ENCODE measurements at places on chromosomes 11 and 22. TPM values are rescaled to one million over a fixed set of nuclear protein-coding genes. Genes with fewer than 3 reads are reported as not detected.

The CRYAB gene
- 10.6 TPM for total RNA-seq

The FAT3 gene
- total RNA-seq, result 0.96 TPM

The VPS26B gene
- 47.4 TPM for total RNA-seq

The ROM1 gene
- 3.6 TPM for total RNA-seq

The BARX2 gene
- 19.0 TPM for total RNA-seq

DNA sequence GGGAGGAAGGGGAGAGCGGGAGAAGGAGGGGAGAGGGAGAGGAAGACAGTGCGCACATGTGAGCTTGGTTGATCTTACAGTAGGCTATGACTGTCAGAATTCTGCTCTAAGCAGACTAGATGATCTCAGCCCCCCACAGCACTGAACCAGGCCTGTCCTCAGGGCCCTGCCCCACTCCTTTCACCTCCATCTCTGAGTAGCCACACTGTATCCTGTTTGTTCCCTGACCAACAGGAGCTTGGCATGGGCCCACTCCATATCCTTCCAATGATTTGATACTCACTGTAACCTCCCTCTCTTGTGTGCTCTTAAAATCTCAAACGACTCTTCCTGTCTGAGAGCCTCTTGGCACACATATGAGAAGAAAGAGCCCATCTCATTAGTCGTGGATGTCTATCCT is 86.1 kb upstream of the PARVA start:
- DNase-seq, result no peak

DNA sequence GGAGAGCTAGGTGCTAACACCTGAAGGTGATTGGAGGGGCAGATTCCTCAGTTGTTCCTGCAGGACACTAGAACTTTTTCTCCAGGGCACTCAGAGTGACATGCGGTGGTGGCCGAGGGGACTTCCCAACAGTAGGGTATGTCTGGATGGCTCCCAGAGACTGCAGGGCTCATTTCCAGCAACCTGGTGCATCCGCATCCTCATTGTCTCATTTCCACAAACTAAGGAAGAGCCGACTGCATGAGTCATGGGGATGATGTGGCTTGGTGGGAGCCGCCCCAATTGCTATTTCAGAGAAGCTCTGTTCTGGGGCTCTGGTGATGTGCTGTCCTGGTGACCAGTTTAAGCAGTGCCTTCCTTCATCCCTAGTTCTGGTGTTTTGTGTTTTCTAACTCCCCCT is 2.8 kb upstream of the ROBO4 start:
- no peak for DNase-seq

DNA sequence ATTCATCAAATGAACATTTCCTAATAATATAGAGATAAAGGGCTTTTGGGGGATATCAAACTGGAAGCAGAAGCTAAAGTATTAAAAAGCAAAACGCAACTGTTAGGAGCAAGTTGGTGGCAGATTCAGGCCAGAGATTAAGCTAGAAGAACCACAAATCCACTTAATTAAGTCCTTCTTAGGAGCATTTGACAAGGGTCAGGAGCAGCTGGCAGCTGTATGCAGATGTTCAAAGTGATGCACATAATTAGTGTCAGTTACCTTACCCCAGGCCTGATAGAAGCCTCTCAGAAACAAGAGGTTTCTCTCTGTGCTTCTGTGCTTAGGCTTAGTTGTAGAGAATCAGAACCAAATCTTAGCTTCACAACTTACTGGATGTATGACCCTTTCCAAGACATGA is 546.5 kb upstream of the ANO5 start:
- DNase-seq, result no peak

- no peak for DNase-seq
These were observed 4.8 kb upstream of the SYT8 start for GRCh38 chr11:1830004-1830321.

GRCh38 chr11:111917312-111917711 is 1.4 kb upstream of the C11orf52 start:
- no peak for DNase-seq

GRCh38 chr22:47123827-47124442 is 361.5 kb downstream of the TBC1D22A start:
- no peak for DNase-seq

DNA sequence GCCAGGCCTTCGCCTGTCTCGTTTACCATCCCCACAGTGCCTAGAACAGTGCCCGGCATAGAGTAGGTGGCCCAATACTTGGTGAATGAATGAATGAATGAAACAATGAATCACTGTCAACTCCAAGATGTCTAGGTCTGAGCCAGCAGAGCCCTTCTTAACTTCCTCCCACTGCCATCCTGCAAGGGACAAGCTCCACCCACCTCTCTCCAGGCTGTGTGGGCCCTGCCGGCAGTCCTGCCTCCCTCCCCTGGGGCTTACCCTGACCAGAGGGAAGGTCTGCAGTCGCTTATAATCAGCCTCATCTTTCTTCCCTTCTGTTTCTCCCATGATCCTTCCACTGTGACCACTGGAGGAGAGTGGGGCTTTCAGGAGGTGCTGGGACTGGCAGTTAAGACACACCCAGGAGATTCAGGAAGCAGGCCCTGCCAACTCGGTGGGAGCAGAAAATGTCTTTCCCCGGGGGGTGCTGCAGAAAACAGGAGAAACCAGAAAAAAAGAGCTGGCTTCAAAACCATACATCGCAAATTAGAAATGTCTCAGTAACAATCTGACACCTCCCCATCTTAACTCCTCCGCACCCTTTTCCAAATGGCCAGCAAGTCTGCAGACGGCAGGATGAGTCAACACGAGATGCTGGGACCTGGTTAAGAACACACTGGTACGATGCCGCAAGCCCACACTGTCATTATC is 11.4 kb downstream of the DNAL4 start:
- no peak for DNase-seq

- no peak for DNase-seq
These were observed 306.3 kb downstream of the CNTN5 start for GRCh38 chr11:99327066-99327465.

DNA sequence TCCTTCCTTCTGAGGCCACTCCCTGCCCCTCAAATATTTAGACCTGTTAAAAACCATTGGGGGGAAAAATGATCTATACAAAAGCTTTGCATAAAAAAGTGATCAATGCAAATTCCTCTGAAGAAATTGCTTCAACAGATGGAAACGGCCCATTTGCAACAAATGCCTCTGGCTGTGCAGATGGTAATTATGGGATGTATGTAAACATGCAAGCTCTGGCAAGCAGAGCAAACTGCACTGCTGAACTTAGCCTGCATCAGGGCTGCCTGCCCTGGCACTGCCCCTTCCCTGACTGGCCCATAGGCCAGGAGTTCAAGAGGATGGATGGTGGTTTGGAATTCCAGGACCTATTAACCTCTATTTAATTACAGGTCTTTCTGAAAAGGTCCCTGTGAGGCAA is 388.7 kb downstream of the MIAT start:
- DNase-seq, result no peak

GRCh38 chr11:10490398-10491241 is 35.6 kb downstream of the AMPD3 start:
- peak; percentile 60 for DNase-seq

- DNase-seq, result no peak
These were observed 127.9 kb upstream of the CEP126 start for GRCh38 chr11:101786916-101787315.

- no peak for DNase-seq
These were observed 291.3 kb downstream of the TBC1D22A start for GRCh38 chr22:47053726-47054141.
